ENCODE measurements at places on chromosomes 6 and 20. TPM values are rescaled to one million over a fixed set of nuclear protein-coding genes. Genes with fewer than 3 reads are reported as not detected.

Gene LAMA2
- 1.0 TPM for total RNA-seq

- DNase-seq: no peak
Measured at GRCh38 chr6:21340573-21340972, 253.0 kb upstream of the SOX4 start.

DNA sequence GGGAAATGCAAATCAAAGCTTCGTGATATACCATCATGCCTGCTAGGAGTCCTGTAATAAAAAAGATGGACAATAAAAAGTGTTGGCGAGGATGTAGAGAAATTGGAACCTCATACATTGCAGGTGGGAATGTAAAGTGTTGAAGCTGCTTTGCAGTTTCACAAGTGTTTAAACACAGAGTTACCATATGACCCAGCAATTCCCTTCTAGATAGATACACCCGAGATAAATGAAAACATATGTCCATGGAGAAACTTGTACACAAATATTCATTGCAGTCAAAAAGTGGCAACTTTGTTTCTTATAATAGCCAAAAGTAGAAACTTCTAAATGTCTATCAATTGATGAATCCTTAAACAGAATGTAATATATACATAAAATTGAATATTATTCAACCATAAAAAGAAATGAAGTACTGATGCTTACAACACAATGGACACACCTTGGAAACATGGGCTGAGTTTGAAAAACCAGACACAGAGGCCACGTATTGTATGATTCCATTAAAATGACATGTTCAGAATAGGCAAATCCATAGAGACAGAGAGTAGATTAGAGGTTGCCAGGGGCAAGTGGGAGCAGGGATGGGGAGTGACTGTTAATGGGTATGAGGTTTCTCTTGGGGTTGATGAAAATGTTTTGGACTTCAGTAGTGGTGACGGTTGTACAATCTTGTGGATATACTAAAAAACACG, 20.8 kb upstream of the ERVFRD-1 start:
- no peak for DNase-seq

DNA sequence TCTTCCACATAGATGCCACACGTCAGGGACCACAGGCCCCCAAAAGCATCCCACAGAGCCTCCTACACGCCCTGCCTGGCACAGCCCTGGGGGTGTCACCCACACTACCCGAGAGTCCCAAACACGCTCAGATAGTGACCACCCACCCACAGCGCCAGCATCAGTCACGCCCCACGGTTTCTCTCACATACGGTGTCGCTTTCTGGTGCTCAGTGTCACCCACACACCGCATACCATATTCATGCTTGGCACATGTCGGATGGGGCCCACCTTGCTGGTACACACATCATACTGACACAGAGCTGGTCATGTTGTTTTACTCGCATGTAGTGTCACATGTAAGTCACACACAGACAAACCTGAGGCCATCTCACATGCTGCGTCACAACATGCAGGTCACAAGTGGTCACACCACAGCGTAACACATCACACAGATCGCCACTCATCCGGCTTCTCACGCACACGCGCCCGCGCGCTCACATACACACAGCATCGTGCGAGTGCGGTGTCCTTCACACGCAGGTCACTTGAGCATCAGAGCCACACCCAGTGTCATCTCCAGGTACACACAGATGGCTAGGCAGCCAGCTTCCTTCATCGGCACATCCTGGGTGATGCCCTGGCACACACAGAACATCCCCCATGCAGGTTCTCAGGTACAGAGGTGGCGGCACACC, 3.4 kb downstream of the TEAD3 start:
- DNase-seq: no peak

Gene AGER
- total RNA-seq: 1.2 TPM

Gene CCN5
- 8.1 TPM for total RNA-seq

Gene CST5
- not detected for total RNA-seq

DNA sequence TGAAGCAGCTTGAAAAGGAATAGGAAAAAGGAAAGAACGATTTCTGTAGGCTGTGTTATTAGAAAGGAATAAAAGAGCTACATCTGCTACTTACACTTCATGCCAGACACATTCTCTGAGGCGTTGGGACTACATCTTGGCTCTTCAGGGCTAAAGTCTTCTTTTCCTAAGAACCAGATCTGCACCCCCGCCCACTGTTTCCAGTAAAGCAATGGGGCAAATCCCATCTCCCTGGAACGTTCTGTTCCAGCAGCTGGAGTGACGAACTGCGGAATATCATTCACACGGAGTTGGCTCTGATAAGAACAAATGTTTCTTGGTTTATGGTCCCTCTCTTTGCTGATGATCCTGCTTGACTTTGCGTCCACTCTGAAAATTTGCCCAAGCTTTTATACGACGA, 26.9 kb downstream of the FAM50B start:
- DNase-seq: no peak

- no peak for DNase-seq
Measured at GRCh38 chr6:127118298-127119101, at the start of gene RSPO3. Gene RSPO3, plus strand, starts transcription at chr6:127118671. Its CDS starts 522 bp downstream, at chr6:127119193.

GRCh38 chr6:5104667-5105066, 19.5 kb downstream of the PPP1R3G start:
- no peak for DNase-seq

DNA sequence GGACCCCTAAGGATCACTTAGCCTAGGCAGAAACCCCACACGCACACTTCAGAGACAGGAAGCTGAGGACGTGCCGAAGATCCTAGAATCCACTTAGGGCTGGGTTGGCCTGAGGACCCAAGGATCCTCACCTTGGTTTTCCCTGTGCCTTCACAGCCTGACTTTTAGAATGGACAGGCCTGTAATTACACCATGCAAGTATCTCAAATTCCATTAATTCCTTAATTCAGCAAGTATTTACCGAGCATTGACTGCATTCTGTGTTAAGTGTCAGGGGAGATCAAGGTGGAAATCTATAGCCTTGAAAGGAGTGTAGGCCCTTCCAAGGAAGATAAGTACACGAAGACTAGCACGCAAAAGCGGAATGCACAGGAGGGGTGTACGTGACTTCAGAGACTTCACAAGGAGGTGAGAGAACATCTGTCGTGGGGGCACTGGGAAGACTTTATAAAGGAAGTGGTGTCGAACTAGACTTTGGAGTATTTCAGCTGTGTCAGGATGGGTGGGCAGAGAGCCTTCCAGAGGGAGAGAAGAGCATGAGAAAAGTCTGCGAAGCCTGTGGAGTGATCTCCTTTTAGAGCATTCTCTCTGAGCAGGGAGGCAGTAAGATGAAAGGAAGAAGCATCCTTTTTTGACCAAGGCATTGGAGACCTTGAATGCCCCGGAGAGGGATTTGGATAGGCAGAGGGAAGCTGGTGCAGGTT, 4.0 kb downstream of the DSP start:
- DNase-seq: no peak

Gene RIPOR2
- 0.06 TPM for total RNA-seq

GRCh38 chr6:129485746-129486145, 224.2 kb downstream of the ARHGAP18 start:
- no peak for DNase-seq

GRCh38 chr6:26109772-26110171, 22.5 kb downstream of the HFE start:
- DNase-seq: no peak

Data from NCI-H460 (cell line).